ENCODE measurements at places on chromosomes 2 and 18.

GRCh38 chr2:223797811-223798721, 39.3 kb downstream of the AP1S3 start:
- peaks cover 2% of the 10 kb centered on the region for H3K27me3 ChIP-seq
- DNase-seq = no peak
- H3K36me3 ChIP-seq = peaks cover 3% of the 10 kb centered on the region
- H3K4me1 ChIP-seq = peaks cover 13% of the 10 kb centered on the region

DNA sequence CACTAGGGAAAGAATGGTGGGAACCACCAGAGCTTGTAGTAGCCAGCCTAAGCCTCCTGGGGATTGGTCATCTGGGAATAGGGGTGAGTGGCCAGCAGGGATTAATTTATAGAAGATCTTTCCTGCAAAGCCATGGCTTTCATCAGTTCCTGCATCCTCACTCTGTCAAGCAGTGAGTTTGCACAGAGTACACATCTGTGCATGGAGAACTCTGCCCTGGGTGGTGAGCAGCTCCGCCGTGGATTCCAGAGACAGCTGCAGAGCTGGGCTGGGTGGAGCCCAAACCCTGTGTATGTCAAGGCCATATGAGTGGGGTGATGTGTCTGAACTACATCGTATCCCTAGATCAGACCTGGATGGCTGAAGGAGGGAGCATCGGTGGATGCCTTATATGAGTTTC, 182.2 kb downstream of the GLI2 start:
- H3K27me3 ChIP-seq = no peaks in the 10 kb centered on the region
- H3K4me1 ChIP-seq = no peaks in the 10 kb centered on the region
- no peak for DNase-seq
- H3K36me3 ChIP-seq = no peaks in the 10 kb centered on the region

DNA sequence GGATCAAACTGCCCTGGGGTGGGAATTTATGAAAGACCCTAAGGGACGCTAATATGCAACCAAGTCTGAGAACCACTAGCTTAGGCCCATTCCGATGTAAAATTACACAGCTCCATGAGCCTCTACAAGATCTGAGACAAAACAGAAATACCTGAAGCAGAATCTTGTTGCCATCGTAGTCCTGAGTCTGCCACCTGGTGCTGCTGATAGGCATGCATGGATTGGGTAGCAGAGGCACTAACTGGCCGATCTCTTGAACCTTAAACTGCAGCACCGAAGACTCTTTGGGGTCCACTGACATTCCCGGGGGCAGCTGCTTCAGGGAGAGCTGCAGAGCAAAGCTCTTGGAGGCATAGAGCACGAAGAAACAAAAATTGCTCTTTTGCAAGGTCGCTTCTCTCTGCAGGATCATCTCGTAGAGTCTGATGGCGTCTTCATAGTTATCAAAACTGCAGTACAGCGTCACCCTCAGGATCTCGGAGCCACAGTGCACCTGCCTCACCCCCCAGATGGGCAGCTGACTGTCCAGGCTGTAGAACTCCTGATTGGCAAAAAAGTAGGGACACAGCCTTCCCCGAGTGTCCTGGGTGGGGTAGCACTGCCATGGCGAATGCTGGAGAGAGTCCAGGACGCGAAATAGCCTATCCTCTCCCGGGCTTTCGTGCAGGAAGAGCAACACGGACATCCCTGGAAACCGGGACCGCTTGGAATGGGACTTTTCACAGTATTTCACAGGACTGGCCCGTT, 848 bp downstream of the FAM124B start:
- no peaks in the 10 kb centered on the region for H3K36me3 ChIP-seq
- peak overlapping the region; percentile 79 for H3K4me3 ChIP-seq
- peaks cover 3% of the 10 kb centered on the region for H3K4me1 ChIP-seq
- DNase-seq = no peak
- peaks cover 8% of the 10 kb centered on the region for H3K27me3 ChIP-seq

DNA sequence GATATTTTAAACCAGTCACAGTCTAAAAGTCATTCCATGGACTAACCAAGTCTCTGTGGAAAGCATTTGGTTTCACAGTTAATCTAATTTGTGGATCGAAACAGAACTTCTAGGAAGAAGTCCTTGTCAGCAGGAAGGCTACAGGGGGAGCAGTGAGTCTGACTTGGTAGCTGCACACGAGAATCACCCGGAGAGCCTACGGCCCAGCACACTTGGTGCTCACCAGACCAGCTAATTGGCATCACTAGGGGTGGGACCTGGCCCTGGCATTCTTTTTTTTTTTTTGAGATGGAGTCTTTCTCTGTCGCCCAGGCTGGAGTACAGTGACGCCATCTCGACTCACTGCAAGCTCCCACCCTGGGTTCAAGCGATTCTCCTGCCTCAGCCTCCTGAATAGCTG, 97.7 kb downstream of the ZNF532 start:
- no peak overlapping the region for H3K4me3 ChIP-seq
- peaks cover 25% of the 10 kb centered on the region for H3K27me3 ChIP-seq
- H3K36me3 ChIP-seq = no peaks in the 10 kb centered on the region

DNA sequence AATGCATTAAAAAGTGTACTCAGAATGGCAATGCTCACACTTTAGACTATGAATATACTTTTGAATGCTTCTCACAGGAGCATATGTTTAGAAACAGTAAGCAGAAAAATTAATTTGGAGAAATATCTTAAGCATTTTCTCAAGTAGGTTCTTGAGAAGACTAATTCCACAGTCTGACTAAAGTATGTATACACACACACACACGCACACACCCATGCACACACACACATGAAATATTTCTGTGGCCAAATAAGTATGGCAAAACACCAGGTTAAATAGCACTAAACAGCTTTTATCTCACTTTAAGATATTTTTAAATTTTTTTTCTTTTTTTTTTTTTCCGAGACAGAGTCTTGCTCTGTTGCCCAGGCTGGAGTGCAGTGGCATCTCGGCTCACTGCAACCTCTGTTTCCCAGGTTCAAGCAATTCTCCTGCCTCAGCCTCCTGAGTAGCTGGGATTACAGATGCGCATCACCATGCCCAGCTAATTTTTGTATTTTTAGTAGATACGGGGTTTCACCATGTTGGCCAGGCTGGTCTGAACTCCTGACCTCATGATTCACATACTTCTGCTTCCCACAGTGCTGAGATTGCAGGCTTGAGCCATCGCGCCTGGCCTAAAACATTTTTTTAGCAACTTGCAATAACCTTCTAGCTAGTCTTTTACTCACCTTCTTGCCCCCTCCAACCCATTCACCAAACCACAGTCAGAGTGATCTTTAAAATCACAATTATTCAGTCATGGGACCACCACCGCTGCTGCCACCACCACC, 67.5 kb upstream of the SCG2 start:
- peaks cover 6% of the 10 kb centered on the region for H3K27me3 ChIP-seq
- H3K4me3 ChIP-seq = no peak overlapping the region
- H3K4me1 ChIP-seq = no peaks in the 10 kb centered on the region
- no peak for DNase-seq
- no peak overlapping the region for H3K27ac ChIP-seq

DNA sequence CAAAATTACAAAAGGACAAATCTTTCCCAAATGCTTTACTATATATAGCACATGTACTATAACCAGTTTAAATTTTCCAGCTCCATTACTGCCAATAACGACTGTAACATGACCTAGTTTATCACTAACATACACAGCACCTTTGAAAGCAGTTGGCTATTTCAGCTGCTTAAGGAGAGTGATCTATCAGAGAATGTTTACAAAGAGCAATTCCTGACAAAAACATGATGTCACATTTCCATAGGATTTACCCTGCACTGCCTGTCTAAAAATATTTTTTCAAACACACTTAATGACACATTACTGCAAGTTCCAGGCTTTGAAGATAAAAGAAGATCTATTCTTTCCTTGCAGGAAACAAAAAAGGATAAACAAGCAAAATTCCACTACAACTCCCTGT, 40.6 kb downstream of the ZNF516 start:
- DNase-seq = no peak
- H3K27me3 ChIP-seq = peaks cover 8% of the 10 kb centered on the region
- peaks cover 19% of the 10 kb centered on the region for H3K4me1 ChIP-seq
- no peak overlapping the region for H3K4me3 ChIP-seq

GRCh38 chr2:124534028-124534427, 508.9 kb downstream of the CNTNAP5 start:
- no peaks in the 10 kb centered on the region for H3K27me3 ChIP-seq
- DNase-seq = no peak
- no peak overlapping the region for H3K4me3 ChIP-seq
- H3K4me1 ChIP-seq = no peaks in the 10 kb centered on the region
- no peak overlapping the region for H3K27ac ChIP-seq

- DNase-seq = no peak
- peaks cover 10% of the 10 kb centered on the region for H3K4me1 ChIP-seq
- H3K4me3 ChIP-seq = no peak overlapping the region
- H3K36me3 ChIP-seq = peaks cover 30% of the 10 kb centered on the region
- H3K27ac ChIP-seq = no peak overlapping the region
These were observed 64.4 kb downstream of the LCLAT1 start for GRCh38 chr2:30511122-30512083.

GRCh38 chr2:9654452-9655100, 23.8 kb upstream of the YWHAQ start:
- peaks cover 12% of the 10 kb centered on the region for H3K4me1 ChIP-seq
- H3K27ac ChIP-seq = no peak overlapping the region
- peaks cover 20% of the 10 kb centered on the region for H3K27me3 ChIP-seq
- H3K36me3 ChIP-seq = no peaks in the 10 kb centered on the region
- DNase-seq = no peak

GRCh38 chr18:32629981-32630700, 142.7 kb downstream of the KLHL14 start:
- H3K4me3 ChIP-seq = no peak overlapping the region
- H3K27me3 ChIP-seq = no peaks in the 10 kb centered on the region
- H3K36me3 ChIP-seq = no peaks in the 10 kb centered on the region
- H3K27ac ChIP-seq = no peak overlapping the region
- H3K4me1 ChIP-seq = no peaks in the 10 kb centered on the region
- no peak for DNase-seq

DNA sequence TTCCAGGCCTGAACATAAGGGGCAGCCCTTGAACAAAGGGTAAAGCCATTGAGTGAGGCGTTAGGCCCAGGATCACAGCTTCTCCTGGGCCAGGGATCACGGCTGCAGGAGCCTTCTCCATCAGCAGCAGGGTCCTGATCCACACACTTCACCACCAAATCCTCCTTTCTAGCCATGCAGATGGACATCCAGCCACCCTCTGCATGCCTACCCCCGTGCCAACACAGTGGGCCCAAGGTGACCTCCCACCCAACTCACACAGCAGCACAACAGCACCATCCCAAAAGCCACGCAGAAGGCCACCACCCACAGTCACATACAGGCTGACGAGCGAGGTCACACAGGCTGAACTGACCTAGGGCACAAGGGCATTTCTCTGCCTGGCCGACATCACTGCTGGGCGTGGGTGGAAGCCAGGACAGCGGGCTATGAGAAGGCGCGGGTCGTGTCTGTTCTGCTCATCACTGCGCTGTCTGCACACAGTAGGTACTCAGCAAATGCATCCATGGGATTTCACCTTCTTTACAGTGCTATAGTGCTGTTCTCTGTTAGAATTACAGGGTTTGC, 31.2 kb downstream of the TFCP2L1 start:
- peaks cover 10% of the 10 kb centered on the region for H3K27me3 ChIP-seq
- DNase-seq = no peak
- H3K4me1 ChIP-seq = peaks cover 2% of the 10 kb centered on the region
- no peak overlapping the region for H3K27ac ChIP-seq
- no peak overlapping the region for H3K4me3 ChIP-seq
- no peaks in the 10 kb centered on the region for H3K36me3 ChIP-seq

GRCh38 chr18:23103449-23103848, 31.8 kb upstream of the CABLES1 start:
- no peak for DNase-seq
- no peak overlapping the region for H3K27ac ChIP-seq
- no peaks in the 10 kb centered on the region for H3K36me3 ChIP-seq
- peaks cover 5% of the 10 kb centered on the region for H3K27me3 ChIP-seq
- H3K4me1 ChIP-seq = no peaks in the 10 kb centered on the region

GRCh38 chr2:119943058-119943457, 69.8 kb upstream of the EPB41L5 start:
- no peaks in the 10 kb centered on the region for H3K27me3 ChIP-seq
- H3K4me1 ChIP-seq = peaks cover 23% of the 10 kb centered on the region
- H3K4me3 ChIP-seq = no peak overlapping the region
- no peak for DNase-seq
- peak overlapping the region; percentile 26 for H3K27ac ChIP-seq

- peaks cover 7% of the 10 kb centered on the region for H3K27me3 ChIP-seq
- no peak for DNase-seq
- no peak overlapping the region for H3K27ac ChIP-seq
- H3K36me3 ChIP-seq = no peaks in the 10 kb centered on the region
These were observed 91.1 kb downstream of the FMNL2 start for GRCh38 chr2:152425765-152426727.

DNA sequence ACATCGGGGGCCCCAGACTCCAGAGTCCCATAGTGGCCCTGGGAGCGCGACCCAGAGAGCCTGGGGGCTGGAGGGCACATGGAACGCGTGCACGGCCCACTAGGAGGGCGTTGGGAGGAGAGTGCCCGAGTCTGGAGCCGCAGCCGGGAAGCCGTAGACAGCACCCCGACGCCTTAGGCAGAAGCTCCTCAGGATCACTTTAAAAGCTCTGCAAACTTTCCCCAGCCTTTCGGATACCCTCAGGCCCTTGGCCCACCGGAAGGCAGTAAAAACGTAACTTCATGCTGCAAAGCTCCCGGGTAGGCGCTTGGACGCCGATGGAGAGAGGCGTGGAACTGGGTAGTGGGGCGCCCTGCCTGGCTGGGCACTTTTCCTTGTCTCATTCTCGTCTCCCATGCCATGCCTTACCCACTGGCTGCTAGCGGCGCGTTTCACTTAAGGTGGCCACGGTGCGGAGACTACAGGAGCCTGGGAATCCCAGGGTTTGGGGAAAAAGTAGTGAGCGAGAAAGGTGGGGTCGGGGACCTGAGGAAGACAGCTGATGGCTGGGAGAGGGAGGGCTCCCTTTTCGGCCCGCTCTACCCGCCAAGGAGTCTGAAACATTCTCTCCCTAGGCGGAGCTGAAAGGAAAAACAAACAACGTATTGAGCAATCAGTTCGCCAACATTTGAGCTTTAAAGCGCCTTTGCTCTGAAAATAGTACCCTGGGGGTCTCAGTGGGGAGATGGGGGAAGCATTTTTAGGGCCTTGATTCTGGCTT, 141.8 kb downstream of the MEIS1 start:
- H3K4me1 ChIP-seq = peaks cover 5% of the 10 kb centered on the region
- H3K4me3 ChIP-seq = no peak overlapping the region
- H3K27ac ChIP-seq = no peak overlapping the region
- peaks cover 67% of the 10 kb centered on the region for H3K27me3 ChIP-seq
- H3K36me3 ChIP-seq = no peaks in the 10 kb centered on the region

DNA sequence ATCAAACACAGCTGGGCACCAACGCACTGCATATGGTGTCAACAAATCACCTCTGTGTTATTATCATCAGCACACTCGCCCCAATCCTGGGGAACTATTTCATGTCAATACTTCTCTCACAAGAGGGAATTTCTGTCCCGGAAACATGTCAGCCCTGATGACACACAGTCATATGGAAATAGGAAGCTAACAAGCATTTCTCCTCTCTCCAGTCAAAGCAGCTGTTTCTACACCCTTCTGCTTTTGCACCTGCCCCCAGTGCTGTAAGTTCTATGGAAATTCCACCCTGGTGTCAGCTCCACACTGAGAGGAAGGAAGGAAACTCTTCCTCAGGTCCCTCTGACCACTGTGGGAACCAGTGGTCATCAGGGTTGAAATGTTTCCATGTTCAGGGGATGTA, 447.6 kb upstream of the ID2 start:
- peaks cover 34% of the 10 kb centered on the region for H3K4me1 ChIP-seq
- no peak overlapping the region for H3K27ac ChIP-seq
- peaks cover 14% of the 10 kb centered on the region for H3K27me3 ChIP-seq
- H3K36me3 ChIP-seq = peaks cover 10% of the 10 kb centered on the region
- H3K4me3 ChIP-seq = no peak overlapping the region
- DNase-seq = no peak
